NCI-H146 (cell line): ENCODE measurements at places on chromosomes 4 and X.
A peak's percentile ranks its signal among the peaks of the same experiment; 100 is the strongest.

GRCh38 chr4:34112573-34112972 lies 2131.7 kb downstream of the ARAP2 start:
- DNase-seq: no peak

DNA sequence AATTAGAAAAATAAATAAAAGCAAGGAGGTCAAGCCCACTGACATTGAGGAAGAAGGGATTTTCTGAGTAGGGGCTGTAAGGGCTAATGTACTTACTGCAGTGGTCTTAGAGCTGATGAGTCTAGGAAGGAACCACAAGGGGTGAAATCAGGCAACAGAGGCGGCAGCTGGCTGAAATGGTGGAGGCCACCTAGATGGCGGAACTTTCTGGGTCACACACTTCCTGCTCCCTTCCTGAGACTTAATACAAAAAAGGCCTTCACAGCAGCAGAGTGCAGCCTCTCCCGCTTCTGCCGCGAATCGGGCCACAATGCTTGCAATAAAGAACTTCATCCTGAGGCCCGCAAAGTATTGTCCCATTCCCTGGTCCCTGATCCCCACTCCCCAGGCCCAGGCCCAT lies 15.4 kb downstream of the SNX12 start:
- DNase-seq: no peak

GRCh38 chr4:114599231-114599902 lies 760 bp downstream of the UGT8 start:
- DNase-seq: peak; percentile 73

DNA sequence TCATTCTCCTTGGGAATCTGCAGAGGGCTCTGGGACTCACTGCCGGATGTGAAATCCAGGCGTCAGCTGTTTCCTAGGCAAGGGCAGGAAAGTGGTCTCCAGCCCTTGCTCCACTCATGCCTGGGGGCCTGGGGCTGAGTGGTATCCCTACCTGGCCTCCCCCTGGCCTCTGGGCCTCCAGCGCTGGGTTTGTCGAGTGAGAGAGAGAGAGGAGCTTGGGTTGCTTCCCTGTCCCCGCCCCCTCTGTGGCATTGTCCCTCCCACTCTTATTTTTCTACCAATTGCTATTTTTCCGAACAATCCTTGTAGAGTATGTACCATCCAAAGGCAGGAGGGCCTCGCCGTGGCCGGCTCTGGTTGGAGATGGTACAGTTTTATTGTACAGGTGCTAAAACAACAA lies 53.1 kb downstream of the ELF4 start:
- DNase-seq: no peak

- no peak for DNase-seq
Measured at GRCh38 chr4:95106408-95106928, 348.7 kb downstream of the BMPR1B start.

- peak; percentile 94 for DNase-seq
Measured at GRCh38 chr4:181289198-181289597, 954.0 kb upstream of the TENM3 start.

DNA sequence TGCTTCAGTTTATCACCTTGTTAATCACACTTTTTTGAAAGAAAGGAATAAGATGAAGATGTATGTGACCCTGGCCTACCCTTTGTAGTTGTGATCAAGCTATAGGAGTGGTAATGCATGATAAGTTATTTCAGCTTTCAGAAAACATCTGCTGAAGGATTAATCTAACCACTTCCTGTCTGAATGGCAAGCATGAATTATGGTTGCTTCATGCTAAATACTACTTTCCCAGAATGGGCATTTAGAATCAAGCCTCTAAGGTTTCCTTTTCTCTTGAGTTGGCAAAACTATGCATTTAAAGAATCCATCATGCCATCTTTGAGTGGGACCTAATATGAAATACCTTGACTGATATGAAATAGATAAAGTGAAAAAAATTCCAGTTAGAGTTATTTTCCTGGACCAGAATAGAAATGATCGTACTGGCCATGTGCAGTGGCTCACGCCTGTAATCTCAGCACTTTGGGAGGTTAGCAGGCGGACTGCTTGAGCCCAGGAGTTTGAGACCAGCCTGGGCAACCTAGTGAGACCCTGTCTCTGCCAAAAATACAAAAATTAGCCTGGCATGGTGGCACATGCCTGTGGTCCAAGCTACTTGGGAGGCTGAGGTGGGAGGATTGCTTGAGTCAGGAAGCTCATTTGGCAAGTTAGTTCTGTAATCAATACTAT lies 59.1 kb downstream of the ANXA3 start:
- no peak for DNase-seq

DNA sequence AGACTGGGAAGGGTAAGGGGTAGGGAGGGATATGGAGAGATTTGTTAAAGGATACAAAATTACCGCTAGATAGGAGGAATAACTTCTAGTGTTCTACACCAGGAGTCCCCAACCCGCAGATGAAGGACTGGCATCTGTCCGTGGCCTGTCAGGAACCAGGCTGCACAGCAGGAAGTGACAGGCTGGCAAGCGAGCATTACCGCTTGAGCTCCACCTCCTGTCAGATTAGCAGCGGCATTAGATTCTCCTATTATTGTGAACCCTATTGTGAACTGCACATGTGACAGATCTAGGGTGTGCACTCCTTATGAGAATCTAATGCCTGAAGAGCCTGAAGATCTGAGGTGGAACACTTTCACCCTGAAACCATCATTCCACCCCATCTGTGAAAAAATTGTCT lies 27.9 kb upstream of the BBS7 start:
- peak; percentile 8 for DNase-seq

DNA sequence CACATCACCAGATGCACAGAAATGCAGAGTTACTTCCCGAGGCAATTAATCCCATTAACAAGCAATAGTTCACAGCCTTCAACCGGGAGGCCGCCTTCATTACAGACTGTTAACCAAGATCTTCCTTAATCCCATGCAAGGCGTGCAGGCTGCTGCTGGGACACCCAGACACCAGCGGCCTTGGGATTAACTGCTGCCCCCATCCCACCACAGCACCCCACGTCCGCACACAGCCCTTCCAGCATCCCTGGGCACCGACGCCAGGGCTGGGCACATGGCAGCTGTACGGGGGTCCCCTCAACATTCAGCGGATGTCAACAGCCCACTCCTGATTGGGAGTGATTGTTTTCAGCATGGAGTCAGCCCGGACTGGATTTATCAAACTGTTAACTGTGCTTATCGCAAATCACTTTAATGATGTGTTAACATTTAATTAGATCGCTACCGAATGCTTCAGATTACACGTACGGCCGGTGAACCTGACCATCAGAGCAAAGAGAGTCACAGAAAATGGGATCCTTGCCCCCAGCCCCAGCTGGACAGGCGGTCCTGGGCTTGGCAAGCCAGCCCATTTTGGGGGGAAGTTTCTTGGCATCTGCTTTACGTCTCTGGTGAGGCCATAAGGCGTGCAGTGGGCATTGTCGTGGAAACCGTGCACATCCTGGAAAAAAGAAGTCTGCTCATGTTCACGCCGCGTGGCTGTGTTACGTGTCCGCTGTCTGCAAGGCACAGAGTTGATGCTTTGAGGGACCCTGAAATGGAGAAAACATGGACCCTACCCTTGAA lies 126.4 kb downstream of the HMX1 start:
- no peak for DNase-seq

DNA sequence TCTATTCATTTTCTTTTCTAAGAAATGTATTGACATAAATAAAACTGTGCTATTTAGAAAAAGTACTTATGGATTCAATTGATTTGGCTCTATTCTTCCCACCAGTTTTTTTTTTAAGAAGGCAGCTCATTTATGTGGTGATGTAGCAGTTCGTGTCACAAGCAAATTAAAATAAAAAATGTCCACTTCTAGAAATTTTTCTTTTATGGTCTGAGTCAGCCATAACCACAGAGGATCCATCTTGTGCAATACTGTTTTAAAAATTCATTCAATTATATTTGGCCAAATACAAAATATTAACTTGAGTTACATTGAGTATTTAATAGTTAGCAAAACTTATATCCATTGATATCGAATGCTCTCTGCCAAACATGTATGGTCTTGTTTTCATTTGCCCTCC lies 207.9 kb upstream of the FAT1 start:
- DNase-seq: no peak
